ENCODE measurements at places on chromosomes 6 and 20.

DNA sequence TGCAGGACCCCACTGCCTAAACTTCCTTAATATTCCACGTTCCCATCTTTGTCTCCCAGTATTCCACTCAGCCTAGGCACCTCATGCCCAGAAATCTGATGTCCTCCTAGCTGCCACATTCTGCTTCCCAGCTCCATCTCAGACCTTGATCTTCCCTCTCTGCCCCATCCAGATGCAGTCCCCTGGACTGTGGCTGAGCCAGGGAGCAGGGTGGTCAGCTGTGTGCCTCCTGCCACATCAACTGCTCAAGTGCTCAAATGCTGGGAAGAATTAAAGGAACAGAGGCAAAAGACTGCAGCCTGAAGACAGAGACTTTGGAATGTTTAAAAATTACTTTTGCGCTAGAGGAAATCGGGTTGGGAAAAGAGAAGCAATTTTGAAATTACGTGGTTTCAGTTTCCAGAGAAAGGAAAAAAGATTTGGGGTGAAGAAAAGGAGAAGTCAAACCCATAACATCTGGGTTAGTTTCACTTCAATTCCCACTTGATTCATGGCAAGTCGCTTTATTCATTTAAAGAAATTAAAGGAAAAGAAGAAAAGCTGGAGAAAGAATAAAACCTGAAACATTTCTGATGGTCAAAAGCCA lies 704.8 kb downstream of the PTPRT start:
- DNase-seq, result no peak

- no peak for DNase-seq
Observed at GRCh38 chr6:155985660-155986138, 530.1 kb upstream of the NOX3 start.

DNA sequence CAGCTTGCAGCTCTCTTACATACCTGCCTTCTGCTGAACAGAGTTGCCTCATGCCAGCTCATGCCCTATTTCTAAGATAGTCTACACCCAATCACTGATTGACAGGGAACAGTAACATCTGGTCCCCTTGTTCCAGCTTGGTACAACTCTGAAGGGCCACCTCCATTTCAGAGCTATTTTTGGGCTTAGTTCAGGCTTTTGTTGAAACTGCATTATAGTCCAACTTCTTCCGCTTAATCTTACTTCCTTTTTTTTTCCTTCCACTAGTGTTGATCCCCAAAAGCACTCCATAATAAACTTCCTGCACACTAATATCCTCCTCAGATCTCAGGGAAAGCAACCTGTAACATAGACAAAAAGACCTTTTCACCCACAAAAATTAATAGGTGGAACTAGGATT lies 65.7 kb upstream of the TNFRSF21 start:
- DNase-seq, result no peak

DNA sequence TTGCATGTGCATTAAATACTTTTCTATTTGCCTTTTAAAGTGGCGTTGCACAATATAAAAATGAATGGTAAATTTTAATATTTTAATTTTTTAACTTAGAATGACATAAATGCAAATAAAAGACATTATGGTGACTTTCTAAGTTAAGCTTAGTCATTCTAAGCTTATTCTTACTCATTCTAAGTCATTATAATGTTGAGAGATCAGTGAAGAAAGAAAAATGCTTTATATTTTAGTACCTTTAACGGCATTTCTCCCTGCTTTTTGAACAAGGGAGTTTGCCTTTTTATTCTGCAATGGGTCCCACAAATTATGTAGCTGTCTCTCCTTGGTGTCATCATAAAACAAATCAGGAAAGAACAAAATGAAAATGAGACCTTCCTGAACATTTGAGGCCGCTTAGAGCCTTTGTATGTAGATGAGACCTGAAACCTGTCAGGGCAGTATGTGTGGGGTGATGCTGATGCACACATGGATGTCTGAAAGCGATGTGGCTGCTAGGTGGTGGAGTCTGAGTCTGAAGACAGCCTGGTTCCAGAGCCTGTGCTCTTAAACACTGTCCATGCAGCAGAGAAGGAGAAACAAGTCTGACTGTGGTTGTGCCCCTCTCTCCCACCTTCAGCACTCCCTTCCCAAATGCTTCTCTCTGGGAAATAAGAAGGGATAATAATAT lies 158.0 kb downstream of the PHF3 start:
- DNase-seq, result no peak

DNA sequence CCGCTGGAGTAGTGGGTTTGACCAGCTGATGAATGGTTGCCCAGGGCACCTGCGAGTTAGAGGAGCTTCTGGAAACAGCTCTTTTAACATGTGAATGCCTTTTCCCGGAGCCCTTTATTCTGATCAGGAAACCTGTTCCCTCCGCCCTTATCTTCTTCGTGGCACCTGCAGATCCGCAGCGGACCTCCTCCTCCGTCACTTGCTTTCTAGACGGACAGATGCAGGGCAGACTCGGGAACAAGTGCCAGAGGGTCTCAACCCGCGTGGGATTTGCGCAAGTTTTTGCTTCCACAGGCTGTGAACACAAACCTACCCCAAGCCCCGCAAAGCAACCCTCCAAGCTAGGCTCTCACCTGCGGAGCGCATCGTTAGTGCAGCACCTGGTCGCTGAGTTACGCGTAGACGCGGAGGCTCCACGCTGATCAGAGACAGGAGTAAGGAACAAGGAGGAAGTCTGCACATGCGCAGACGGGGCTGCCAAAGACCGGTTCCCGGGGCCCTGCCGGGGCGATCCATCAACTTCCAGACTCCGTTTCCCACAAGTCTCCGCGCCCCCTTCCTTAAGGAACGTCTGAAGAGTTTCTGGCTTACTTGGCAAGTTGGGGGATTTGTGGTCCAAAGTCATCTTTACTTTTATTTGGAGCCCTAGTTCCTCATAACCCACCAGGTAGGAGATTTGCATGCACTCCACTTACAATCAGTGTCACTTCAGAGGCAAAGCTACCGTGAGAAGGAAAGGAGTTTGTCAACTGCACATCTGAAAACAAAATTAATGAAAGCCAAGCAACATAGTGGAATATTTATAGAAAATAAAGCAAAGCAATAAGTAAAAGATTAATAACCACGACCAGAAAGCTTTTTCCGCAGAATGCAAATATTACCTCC lies 52.7 kb upstream of the ELMO2 start:
- DNase-seq, result peak; percentile 65

GRCh38 chr20:44533928-44534327 lies 12.1 kb upstream of the SERINC3 start:
- no peak for DNase-seq

Measured in NCI-H526 (cell line).